Stimulated activated CD4-positive, alpha-beta T cell treated with anti-CD3 and anti-CD28 coated beads, Interleukin-1b, Interleukin-23, amount 100 ng/mL, for 1 hour (primary cell): ENCODE measurements at places on chromosomes 16 and 17.

GRCh38 chr17:6420173-6420641 lies 14.7 kb downstream of the AIPL1 start:
- no peak for DNase-seq

DNA sequence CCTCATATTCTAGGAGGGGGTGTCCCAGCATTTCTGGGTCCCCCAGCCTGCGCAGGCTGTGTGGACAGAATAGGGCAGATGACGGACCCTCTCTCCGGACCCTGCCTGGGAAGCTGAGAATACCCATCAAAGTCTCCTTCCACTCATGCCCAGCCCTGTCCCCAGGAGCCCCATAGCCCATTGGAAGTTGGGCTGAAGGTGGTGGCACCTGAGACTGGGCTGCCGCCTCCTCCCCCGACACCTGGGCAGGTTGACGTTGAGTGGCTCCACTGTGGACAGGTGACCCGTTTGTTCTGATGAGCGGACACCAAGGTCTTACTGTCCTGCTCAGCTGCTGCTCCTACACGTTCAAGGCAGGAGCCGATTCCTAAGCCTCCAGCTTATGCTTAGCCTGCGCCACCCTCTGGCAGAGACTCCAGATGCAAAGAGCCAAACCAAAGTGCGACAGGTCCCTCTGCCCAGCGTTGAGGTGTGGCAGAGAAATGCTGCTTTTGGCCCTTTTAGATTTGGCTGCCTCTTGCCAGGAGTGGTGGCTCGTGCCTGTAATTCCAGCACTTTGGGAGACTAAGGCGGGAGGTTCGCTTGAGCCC lies 11.6 kb downstream of the STH start:
- DNase-seq = no peak

DNA sequence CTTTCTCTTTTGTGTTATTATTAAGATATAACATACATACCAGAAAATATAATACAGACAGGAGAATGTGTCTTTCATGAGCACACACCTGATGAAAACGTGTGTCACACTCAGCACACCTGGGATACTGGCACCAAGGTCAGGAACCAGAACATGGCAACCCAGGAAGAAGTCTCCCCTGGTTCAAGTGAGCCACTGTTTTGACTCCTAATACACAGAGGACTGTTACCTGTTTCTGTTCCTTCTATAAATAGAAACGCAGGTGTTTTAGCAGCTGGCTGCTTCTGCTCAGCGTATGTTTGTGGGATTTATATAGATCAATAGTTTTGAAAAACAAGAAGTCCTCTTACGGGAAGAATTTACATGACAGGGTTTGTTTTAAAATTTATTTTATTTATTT lies 3.5 kb downstream of the SEC14L1 start:
- DNase-seq = no peak

DNA sequence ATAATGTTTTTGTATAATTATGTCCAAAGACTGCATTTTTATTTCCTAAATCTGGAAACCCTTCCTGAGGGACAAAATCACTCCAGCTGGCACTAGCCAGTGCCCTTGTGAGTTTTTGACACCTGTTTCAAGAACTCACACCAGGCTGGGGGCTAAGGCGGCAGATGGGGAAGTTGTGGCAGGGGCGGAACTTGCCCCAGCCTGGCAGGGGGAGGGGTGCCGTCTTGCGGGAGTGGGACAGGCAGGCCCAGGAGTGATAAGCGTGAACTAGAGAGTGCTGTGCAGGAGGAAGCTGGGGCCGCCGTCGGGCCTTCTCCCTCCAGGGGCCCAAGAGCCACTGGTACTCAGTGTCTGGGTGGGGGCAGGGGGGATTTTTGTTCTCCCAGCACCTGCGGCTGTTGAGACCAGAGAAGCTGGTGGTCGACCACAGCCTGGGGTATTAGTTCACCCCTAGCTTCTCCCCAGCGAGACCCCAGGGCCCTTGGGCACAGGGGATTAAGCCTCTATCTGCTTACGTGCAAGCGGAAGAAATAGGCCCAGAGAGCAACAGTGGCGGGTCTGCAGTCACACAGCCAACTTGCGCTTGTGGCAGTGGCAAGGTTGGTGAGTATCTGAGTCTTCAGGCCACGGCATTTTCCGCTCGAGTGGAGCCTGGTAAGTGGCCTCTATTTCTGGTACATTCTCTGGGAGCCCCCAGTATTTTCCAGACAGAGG lies 40.2 kb upstream of the PLCG2 start:
- DNase-seq = no peak

DNA sequence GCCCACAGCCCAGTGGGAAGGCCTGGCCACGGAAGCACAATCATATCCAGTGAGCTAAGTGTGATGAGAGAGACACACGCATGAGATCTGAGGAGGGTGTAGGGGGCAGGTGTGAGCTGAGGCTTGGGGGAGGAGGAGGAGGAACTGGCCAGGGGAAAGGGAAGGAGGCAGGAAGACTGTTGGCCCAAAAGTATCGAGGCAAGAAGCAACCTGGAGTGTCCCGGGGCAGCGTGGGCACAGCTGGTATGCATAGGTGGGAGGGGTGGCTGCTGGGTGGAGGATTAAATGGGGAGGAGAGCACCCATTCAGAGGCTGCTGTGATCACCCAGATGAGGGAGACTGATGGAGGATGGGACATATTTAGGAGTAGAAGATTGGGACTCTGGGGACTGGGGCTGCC lies 41.4 kb downstream of the ARHGAP27 start:
- DNase-seq = no peak

GRCh38 chr16:69166221-69166833 lies 20.6 kb upstream of the SNTB2 start:
- DNase-seq = peak; percentile 40

GRCh38 chr17:36705874-36706731 lies 104.7 kb downstream of the MRM1 start:
- DNase-seq = no peak

DNA sequence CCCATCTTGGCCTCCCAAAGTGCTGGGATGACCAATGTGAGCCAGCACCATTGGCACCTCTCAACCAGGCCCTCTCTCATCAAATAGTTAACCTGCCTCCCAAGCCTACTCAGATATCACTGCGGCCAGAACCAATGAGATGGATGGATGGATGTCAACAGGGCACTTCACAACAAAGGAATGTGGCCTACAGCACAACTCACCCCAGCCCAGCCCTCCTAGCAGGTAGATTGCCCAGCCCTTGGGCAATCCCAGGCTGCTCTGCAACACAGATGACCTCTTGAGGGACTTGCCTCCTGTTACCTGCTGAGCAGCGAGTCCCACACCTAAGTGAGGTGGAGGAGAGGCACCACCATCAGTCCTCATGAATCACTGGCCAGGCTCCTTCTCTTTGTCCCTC lies 22.6 kb upstream of the KIFC3 start:
- DNase-seq = no peak

DNA sequence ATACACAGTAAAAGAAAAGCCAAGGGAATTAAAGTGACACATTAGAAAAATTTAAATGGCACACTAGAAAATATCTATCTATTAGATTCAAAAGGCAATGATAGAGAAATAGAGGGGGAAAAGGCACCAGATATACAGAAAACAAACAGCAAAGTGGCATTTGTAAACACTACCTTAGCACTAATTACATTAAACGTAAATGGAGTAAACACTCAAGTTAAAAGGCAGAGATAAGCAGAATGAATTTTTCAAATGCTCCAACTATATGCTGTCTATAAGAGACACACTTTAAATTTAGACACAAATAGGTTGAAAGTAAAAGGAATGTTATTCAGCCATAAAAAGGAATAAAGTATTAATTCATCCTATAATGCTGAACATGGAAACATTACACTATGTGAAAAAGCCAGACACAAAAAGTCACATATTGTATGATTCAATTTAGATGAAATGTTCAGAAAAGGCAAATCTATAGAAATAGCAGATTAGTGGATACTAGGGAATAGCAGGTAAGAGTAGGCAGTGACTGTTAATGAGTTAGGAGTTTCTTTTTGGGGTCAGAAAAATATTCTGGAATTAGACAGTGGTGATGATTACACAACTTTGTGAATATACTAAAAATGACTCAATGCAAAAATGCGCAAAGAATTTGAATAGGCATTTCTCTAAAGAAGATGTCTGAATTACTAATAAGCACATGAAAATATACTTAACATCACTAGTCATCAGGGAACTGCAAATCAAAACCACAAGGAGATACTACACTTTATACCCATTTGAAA lies 92.4 kb downstream of the BRIP1 start:
- no peak for DNase-seq

DNA sequence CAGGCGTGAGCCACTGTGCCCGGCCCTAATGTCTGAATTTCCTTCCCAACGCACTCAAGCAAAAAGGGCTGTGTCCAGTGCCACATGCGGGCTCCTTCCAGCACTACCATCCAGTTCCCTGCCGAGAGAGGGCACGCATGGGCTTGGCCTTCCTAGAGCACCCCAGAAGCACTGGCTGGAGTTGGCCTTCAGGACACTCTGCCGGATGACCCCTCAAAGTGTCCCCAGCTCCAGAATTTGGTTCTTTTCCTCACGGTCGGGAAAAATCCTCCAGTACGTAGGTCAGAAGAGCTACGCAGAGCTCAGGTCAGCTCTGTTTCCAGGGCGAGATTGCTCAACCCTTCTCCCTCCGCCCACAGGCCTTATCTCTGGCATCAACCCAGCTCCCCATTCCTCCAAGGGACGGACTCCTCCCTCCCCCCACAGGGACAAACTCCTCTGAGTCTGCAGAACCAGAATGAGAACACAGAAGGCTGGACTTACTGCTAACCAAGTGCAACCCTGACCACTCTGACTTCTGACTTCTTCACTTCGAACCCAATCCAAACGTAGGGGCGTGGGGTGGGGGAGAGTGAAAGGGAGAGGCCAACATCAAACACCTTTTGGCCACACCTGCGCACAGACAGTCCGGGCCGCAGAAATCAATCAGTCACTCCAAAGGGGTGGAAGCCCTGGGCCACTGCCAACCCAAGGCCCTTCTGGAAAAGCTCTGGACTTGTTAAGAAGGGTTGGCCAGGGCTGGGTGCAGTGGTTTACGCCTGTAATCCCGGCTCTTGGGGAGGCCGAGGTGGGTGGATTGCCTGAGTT lies 3.6 kb downstream of the CDC42EP4 start:
- no peak for DNase-seq

GRCh38 chr16:78290395-78290794 lies 190.9 kb downstream of the WWOX start:
- no peak for DNase-seq

DNA sequence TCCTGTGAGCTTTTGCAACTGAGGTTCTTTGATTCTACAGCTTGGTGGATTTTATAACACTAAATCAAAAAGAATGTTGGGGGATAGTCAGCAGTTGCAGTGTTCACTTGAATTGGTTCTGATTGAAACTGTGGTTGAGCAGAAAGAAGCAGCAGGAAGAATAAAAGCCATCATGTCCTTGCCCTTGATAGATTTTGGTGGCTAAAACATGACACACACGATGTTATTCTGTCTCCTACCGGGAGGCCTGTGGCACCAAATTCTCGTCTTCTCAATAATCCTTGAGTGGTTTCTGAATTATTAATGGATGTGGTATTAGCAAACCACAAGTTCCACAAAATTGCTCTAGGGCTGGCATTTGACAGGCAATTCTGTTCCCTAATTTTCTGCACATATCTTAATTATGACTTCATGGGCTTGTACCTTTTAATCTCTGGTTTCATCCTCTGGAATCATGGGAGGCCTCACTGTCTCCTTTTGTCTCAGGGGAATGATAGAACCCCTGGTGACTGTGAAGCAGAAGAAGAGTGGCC lies 338.2 kb downstream of the SNX29 start:
- DNase-seq = no peak

- no peak for DNase-seq
Observed at GRCh38 chr17:60065867-60066266, 12.9 kb downstream of the HEATR6 start.

DNA sequence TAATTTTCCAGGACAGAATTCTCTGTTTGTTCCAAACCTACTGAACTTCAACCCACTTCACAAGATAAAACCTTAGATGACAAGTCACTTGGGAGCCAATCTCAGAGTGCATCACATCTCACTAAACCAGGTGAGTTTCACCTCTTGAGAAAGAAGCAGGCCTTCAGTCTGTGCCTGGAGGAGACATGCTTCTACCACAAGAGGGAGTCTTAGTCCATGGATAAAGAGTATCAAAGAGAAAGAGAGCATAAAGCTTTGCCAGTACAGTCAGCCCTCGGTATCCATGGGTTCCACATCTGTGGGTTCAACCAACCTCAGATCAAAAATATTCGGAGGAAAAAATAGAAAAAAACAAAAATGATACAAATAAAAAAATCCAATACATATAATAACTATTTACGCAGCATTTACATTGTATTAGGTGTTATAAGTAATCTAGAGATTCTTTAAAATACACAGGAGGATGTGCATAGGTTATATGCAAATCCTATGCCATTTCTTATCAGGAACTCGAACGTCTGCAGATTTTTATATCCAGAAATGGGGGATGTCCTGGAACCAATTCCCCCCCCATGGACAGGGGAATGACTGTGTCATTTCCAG lies 37.7 kb downstream of the DUSP14 start:
- no peak for DNase-seq

DNA sequence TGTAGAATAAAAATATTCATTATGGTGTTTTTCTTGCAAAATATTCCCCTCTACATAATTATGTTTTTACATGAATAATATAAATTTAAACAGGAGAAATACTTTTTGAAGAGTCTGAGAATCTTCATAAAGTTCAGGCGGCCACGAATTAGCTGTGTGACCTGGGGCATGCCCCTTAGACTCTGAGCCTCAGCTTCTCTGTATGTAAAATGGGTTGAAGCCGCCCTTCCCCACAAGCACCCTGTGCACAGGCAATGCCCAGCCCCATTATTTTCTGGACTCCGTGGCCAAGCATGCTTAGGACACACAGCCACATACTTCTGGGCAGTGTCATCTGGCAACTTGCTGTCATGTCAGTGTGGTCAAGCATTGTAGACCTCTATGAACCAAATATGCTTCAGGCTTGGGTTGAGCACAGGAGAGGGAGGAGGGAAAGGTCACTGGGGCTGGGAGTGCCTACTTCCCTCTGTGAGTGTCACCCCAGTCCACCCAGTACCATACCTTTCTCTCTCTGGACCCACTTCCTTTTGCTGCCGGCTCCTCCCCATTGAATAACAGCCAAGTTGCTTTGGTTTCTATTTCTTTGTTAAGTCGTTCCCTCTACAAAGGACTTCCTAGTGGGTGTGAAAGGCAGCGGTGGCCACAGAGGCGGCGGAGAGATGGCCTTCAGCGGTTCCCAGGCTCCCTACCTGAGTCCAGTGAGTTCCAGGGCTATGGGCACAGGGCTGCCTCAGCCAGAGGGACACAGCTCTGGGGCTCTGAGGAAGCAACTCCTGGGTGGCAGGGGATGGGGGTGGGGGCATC lies at the start of gene LGALS9:
Gene LGALS9, plus strand, starts transcription at position 582 of the 804 bp plus-strand sequence. Its CDS starts 78 bp downstream, at position 660.
- no peak for DNase-seq

DNA sequence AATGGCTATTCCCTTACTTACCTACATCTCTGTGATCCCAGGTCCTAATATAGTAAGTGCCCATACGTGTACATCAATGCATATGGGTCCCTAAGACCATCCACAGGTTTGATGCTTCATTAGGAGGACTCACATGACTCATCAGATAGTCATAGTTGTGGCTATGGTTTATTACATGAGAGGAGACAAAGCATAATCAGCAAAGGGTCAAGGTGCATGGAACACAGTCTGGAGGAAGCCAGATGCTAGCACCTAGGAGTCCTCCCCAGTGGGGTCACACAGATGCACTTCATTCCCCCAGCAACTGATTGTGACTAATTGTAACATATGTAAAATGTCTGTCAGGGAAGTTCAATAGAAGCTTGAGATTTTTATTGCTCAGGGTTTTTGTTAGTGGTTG lies 42.8 kb downstream of the PHKB start:
- DNase-seq = no peak

GRCh38 chr16:68997564-68997963 lies 107.9 kb upstream of the HAS3 start:
- no peak for DNase-seq
